Astrocyte (in vitro differentiated cells and primary cell): ENCODE measurements at places on chromosomes 6 and 20. TPM values are rescaled to one million over a fixed set of nuclear protein-coding genes. Genes with fewer than 3 reads are reported as not detected.

HSPA1L gene
- 0.98 and 1.1 TPM in 2 replicates for total RNA-seq

SPEF1 gene
- total RNA-seq, result 0.45 and 1.2 TPM in 2 replicates

STMN3 gene
- 29.2 and 30.7 TPM in 2 replicates for total RNA-seq

HCK gene
- total RNA-seq, result 0.34 and 0.53 TPM in 2 replicates

FAM210B gene
- 40.5 and 46.3 TPM in 2 replicates for total RNA-seq

ZSCAN12 gene
- total RNA-seq, result 5.0 and 6.3 TPM in 2 replicates

FUT9 gene
- 0.14 and 0.20 TPM in 2 replicates for total RNA-seq

OPRM1 gene
- not detected in 2 replicates for total RNA-seq

PDYN gene
- total RNA-seq, result not detected in 2 replicates
